ENCODE measurements at places on chromosomes 7 and 10.

GRCh38 chr7:129828989-129829736 lies 123.6 kb downstream of the UBE2H start:
- peak; percentile 36 for DNase-seq

DNA sequence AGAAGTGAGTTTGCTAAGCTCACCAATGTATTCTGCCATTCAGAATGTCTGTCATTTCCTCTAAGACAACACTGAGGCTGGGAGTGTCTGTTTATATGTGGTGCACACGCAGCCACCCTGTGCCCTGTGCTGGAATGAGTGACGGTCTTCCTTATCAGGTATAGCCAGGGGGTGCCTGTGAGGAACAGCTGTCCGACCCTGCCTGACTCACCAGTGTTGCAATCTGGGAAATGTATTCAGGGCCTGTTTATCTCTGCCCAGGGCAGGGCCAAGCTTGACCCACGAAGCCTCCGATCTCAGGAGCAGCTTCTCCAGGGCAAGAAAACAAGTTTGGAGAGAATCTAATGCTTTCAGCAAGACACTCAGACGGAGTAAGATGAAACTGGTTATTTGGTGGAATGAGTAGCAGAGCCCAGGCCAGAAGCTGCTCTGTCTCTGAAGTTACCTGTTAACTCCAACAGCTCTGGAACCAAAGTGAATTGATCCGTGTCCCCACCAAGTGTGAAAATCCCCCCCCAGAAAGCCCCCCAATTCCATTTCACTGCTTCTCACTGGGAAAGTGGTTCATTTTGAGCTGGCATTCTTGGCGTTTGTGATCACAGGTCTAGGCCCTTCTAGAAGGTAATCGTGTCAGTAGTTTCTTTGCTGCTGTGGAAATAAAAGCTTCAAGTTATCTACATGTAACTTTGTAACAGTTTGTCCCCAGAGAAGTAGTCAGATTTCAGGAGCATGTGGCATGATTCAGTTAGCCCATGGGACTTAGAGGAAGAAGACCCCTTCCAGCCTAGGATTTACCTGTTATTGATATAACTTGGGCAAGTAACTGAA lies 6.1 kb upstream of the UBE2H start:
- DNase-seq: no peak

DNA sequence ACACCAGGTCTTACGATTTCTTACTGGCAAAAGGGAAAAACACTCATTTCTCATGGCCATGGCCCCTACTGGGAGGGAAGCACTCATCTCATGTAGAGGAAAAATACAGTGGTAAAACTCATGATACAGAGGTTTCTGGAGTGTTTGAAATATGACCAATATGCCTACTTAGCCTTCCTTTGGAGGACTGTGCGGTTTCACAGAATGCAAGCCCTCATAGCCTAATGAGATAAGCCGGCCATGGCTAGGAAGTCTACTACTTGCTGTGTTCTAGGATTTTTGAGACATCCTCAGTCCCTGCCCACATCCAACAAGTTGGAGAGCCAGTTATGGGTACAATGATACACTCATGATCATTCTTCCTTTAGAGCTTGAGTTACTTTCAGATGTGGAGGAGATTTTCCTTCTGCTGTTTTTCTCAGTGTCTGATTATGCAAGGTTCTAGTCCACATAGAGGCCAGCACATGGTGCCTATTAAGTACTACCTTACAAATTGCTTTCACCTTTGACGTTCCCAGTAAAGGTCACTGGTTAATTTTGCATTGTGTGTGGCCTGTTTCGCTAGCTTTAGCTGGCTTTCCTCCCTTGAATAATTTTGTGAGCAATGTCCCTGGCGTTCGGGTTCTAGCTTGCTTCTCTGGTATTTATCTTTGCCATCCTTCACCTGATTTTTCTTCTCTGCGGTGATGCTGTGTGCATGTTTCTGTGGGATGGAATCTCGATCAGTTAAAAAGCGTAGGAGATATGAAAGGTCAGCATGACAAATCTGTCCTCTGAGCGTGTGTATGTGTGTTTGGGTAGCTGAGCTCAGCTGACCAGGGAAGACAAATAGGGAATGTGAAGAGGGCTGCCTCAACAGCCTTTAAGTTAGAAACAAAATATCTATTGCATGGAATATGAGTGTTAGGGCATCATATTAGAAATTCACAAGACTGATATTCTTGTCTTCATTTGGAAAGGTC lies 295.4 kb downstream of the LRMDA start:
- no peak for DNase-seq

- no peak for DNase-seq
Observed at GRCh38 chr7:30249316-30249715, 35.1 kb upstream of the ZNRF2 start.

DNA sequence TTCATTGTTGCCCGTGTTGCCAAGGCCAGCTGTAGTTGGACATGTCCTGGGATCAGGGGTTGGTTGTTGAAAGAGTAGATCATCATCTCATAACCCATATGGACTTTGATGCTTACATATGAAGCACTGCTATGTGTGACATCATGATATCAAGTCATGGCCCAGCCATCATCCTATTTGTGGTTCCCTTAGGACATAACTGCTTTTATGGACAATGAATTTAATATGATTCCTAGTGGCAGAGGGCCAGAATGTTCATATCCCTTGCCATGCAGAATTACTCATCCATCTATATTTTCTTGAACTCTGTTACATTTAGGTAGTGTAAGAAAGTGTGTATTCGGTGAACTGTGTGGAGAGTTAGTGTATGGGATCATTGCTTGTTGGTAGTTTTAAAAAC lies 343.9 kb upstream of the LRGUK start:
- no peak for DNase-seq

DNA sequence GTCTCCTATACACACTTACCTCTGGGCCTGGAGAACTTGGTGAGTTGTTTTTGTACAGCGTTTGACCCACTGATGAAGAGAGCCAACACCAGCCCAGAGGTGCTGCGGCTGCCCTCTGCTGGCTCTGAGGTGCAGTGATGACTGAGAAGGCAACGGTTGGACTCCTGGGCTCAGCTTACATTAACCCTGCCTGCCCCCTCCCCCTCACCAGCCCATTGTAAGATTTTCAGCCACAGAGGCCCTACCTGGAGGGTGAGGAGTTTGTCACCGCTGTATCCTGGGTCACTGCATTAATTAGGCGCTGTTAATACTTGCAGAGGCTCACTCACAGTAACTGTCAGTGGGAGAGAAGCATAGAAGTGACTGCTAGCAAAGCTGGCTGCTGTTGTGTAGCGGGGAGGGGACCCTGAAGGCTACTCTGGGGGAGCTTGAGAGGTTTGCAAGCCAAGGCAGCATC lies 19.0 kb upstream of the ANKRD2 start:
- DNase-seq: peak; percentile 69

GRCh38 chr7:45293295-45293942 lies 135.8 kb downstream of the RAMP3 start:
- DNase-seq: no peak

DNA sequence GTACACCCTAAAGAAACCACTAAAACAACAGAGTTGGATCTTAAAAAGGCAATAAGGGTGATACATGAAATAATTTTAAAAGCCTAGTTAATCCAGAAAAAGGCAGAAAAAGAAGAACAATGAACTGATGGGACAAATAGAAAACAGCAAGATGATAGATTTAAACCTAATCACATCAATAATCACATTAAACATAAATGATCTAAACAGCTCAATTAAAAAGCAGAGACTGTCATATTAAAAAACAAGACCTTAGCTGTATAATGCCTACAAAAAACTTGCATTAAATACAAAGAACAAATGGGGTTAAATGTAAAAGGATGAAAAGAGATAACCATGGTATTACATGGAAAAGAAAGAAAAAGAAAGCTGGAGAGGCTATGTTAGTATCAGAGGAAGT lies 96.2 kb downstream of the RTKN2 start:
- no peak for DNase-seq

- DNase-seq: no peak
Observed at GRCh38 chr10:69416695-69417094, at the start of gene TACR2. Gene TACR2 (minus strand): TSS chr10:69416918. CDS start chr10:69416323, 595 bp downstream.

GRCh38 chr7:50775231-50775630 lies 7.5 kb downstream of the GRB10 start:
- DNase-seq: no peak

DNA sequence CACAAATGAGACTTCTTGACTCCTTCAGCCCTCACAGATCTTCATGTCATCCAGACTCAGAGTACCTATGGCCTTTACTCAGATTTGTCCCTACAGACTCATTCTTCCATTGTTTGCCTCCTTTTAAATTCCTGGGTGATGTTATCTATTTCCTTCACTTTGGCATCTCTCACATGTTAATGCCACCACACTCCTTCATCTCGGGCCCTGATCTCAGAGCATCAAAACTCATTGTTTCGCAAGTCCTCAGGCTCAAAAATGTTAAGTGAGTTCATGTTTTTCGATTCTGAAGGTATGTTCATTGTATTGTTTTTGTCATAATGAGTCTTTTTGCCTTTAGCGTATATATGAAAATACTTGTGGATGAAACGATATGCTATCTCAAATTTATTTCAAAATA lies 62.3 kb upstream of the AHR start:
- DNase-seq: no peak

GRCh38 chr10:115129752-115130151 lies 36.6 kb downstream of the ATRNL1 start:
- DNase-seq: no peak

All from activated CD4-positive, alpha-beta T cell treated with anti-CD3 and anti-CD28 coated beads, Interleukin-2, amount 10 ng/mL, durations not matched to agents 7 days and 5 days (primary cell).